CD4-positive, alpha-beta T cell treated with Interleukin-4 for 4 hours (primary cell): ENCODE measurements at places on chromosomes 12 and 14.

GRCh38 chr14:85533023-85533860 lies 3.3 kb downstream of the FLRT2 start:
- no peak for DNase-seq

DNA sequence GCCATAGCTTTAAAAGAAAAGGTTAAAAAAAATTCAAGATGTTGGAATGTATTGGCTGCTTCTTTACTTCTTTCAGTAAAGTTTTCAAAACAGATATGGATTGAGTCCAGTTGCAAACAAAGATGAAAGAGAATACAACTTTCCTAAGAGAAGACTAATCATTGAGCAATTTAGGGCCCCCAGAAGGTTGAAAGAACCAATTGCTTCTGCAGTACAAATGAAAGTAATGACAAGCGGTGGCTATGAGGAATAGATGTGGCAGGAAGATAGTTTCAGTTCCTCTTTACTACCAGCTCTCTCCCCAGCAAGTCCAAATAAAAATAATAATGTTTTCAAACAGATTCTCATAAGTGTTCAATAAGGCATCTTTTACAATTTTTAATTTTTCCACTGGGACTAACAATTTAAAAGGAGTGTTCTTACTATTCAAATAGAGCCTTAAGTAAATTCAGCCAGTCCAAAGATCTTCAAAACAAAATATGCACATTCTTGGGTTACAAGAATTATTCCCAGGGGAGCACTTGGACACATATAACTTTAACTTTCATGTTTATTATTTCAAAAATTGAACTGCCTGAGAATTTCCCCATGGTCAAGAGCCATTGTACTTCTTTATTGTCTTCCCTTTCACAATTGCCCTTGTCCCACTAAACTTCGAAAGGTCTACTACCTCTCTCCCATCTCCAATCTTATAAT lies 62.3 kb upstream of the PPP1R12A start:
- DNase-seq = no peak

DNA sequence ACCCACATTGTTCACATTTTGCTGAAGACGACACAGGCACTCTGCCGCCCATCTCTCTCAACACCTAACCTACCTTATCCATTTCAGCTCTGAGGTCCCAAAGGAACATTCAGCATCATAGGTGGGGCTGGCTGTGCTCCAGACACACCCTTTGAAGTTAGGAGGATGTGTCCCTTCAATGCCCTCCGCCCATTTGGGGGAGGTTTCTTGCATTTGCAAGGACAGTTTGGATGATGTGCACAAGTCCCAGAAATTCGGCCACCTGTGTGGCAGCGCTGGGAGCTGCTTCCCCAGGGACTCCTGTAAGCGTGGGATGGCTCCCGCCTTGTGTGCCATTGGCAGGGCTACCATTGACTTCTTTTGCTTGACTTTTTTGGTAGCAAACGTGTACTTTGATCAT lies 113.8 kb downstream of the RIMBP2 start:
- no peak for DNase-seq

DNA sequence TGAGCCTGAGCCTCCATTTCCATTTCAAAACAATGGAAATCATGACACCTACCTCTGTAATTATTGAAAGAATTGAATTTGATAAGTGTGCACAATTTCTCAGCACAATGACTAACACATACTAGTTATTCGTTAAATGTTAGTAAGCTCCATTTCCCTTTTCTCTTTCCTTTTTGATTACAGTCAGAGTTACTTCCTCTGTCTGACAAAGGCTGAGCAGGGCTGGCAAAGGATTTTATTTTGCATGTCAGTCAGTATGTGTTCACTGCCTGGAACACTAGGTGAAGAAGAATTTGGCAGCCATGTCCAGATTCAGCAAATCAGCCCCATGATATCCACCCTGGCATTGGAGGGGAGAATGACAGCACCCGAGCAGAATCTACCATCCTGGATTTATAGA lies 12.2 kb upstream of the RHOJ start:
- DNase-seq = no peak

GRCh38 chr12:47828976-47829482 lies 9.3 kb upstream of the HDAC7 start:
- DNase-seq = no peak

DNA sequence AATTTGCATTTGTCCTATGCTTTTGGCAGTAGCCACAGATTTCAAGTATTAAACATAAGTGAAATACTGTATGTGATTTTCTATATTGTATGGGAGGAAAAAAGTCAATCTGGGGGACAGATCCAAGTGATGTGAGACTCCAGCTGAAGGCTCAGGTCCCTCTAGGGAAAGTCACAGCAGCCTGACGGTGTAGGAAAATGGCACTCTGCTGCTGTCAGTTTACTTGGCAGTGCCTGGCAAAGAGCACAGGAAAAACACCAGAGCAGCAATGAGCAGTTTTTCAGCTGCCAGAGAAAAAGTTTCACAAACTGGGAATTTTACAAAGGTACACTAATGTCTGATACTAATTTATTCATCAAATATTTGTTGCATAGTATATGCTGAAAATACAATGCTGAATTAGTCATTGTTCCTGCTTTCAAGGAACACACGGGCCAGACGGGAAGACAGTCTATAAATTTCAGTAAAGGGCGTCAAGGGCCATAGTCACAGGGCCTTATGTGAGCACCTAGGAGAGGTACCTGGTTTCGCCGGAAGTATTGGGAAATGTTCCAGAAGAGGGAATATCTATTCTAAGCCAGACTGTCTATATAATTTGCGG lies 66.2 kb upstream of the SLC38A2 start:
- DNase-seq = no peak

DNA sequence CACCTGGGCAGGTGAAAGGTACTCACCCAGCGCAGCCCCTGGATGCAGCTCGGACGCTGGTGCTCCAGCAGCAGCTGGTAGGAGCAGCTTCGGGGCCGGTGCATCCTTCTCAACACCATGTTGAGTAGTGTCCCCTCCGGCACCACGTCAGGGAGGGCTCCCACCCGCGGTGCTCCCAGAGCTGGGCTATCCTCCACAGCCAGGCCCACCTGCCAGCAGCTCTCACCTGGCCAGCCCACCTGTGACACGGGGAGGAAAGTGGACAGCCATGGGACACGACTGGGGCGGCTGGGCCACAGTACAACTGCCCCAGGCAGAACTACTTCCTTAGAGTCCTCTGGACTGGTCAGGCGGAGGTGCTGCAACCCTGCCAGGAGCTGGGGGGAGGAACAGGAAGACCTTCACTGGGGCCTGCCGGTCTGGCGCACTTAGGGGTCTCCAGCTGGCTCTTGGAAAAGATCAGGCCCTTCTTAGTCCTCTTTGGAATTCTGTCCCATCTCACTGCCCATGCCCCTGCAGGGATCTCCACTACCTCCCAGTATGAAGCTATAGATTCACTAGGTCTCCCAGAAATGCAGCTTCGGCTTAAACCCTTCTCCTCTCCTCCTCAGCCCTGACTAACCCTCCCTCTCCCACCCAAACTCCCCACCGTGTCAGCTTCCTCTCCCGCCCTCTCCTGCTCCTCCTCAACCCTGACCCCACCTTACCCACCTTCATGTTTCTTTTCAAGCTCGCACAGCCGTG lies 668 bp downstream of the RAPGEF3 start:
- DNase-seq = no peak

- no peak for DNase-seq
These were observed 13.9 kb upstream of the CLEC4E start for GRCh38 chr12:8554451-8555195.

- DNase-seq = no peak
These were observed 162.0 kb upstream of the TMCC3 start for GRCh38 chr12:94812345-94812744.

GRCh38 chr12:67651132-67651695 lies 2.7 kb downstream of the DYRK2 start:
- peak; percentile 59 for DNase-seq

GRCh38 chr12:108257004-108257403 lies 82.1 kb downstream of the CMKLR1 start:
- no peak for DNase-seq

- DNase-seq = no peak
These were observed 40.1 kb upstream of the DUSP6 start for GRCh38 chr12:89392391-89392790.

DNA sequence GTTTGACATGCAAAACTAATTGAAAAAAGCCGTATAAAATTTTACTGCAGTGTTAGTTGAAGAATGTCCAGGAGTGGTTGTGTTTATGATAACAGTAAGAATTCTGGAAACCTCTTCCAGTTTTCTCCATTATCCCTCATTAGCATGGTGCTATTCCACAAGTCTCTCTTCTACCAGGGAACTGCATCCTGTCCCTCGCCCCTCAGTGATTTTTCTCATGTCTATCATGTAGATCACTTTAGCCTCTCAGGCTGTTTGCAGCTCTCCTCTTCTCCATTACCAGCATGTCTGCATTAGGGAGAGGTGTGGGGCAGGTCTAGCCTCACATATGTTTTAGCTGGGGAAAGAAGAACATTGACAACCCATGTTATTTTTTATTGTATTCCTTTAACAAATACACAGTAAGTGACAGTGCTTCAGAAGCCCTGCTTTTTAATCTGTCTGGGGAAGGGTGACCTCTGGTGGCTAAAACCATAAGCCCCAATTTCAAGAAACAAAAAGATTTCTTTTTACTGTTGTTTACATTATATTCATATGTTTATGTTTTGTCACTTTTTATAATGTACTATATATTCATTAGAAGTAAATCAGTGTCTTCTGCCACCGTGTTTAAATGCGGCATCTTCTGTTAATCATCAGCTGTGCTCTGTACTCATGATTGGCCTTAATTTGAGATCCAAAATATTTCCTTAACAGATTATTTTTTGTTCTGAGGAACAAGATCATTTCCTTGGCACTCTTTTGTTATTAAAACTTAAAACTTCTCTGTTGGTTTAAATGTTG lies 70.7 kb downstream of the RASSF8 start:
- DNase-seq = peak; percentile 13

- no peak for DNase-seq
These were observed 16.1 kb downstream of the SLC48A1 start for GRCh38 chr12:47789141-47789540.

GRCh38 chr14:68135566-68135965 lies 316.0 kb downstream of the RAD51B start:
- no peak for DNase-seq

DNA sequence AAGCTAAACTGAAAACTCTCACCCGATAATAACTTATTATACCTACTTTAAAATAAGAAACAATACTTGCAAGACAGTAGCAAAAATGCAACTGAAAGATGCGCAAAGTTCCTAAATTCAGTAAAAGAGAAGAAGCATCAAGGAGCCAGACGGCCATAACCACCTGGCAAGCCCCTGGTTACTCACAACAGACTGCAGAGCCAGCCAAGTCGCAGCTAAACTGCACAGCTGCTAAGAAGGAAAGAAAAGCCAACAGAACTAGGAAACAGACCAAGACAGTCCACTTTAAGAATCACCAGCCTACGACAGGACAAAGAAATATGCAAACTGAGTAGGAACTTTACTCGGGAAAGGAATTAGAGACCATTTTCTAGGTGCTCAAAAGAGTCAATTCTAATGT lies 127.9 kb downstream of the TMTC1 start:
- DNase-seq = no peak

DNA sequence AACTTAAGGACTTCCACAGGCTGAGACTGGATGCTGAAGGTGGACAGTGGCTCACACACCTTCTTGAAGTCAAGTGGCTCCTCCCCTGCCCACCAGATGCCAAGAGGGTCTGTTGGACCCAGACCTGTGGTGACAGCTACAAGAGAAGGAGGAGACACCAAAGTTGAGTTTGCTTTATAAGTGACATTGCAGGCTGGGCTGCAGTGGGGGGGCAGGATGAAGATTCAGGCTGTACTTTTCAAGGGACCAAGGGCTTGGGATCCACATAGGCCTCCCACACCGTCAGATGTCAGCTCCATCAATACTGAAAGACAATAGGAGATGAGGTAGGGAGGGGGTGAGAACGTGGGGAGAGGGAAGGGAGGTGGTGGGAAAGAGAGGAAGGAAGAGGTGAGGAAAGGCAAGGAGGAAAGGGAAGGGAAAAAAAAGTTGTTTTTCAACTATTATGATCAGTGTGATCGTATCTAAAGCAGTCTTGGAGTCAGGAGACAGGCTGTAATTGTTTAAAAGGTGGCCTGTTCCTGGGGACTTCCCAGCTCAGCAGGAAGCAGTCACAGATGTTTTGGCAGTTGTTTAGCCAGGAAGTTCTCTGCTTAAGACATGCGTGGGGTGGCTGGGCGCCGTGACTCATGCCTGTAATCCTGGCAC lies 84.1 kb upstream of the RESF1 start:
- peak; percentile 89 for DNase-seq

- peak; percentile 45 for DNase-seq
These were observed 5.5 kb downstream of the OR10AD1 start for GRCh38 chr12:48197549-48197970.

DNA sequence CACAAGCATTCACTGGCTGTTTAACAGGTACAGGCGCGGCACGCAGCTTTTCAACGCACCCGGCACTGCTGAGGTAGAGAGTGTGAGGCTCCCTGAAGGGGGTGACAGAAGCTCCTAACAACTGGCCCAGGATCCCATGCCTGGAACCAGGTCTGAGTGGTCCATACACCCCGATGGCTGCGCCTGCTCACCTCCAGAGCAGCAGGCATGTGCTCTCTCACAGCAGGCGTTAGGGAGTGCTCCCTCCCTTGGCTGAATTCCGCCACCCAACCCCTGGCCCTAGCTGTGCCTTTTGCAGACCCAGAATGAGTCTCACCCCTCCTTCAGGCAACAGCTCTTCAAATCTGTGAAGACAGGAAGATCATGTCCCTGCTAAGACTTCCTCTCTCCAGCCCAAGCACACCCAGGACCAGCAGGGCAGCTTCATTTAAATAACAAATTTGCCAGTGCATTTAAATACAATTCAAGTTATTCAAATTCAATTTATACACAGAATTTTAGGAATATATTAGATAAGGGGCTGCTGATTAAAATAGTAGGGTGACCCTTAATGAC lies 86.0 kb downstream of the SETD3 start:
- DNase-seq = no peak

GRCh38 chr14:36716614-36717184 lies 55.0 kb downstream of the PAX9 start:
- no peak for DNase-seq
